ENCODE measurements at places on chromosomes 7 and 10.

- DNase-seq: no peak
Observed at GRCh38 chr10:94451883-94452519, 49.7 kb downstream of the TBC1D12 start.

- no peak for DNase-seq
Observed at GRCh38 chr10:35367982-35368381, 31.7 kb downstream of the CCNY start.

DNA sequence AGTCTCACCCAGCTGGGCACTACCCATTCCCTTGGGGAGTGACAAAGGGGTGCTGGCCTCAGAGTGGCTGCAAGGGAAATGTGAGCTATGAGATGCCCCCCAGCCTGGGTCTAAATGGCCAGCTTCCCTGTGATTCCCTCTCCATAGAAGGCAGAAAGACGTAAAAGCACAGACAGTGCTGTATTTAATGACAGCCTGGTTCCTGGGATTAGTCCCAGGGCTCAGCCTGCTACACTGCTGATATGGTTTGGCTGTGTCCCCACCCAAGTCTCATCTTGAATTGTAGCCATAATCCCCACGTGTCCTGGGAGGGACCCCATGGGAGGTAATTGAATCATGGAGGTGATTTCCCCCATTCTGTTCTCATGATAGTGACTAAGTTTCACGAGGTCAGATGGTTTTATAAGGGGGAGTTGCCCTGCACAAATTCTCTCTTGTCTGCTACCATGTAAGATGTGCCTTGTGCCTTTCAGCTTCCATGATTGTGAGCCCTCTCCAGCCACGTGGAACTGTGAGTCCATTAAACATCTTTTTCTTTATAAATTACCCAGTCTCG is 23.9 kb upstream of the CALN1 start:
- no peak for DNase-seq

GRCh38 chr10:86785037-86785436 is 28.6 kb downstream of the BMPR1A start:
- no peak for DNase-seq
